ENCODE measurements at places on chromosomes 12 and 14.
A peak's percentile ranks its signal among the peaks of the same experiment; 100 is the strongest.

DNA sequence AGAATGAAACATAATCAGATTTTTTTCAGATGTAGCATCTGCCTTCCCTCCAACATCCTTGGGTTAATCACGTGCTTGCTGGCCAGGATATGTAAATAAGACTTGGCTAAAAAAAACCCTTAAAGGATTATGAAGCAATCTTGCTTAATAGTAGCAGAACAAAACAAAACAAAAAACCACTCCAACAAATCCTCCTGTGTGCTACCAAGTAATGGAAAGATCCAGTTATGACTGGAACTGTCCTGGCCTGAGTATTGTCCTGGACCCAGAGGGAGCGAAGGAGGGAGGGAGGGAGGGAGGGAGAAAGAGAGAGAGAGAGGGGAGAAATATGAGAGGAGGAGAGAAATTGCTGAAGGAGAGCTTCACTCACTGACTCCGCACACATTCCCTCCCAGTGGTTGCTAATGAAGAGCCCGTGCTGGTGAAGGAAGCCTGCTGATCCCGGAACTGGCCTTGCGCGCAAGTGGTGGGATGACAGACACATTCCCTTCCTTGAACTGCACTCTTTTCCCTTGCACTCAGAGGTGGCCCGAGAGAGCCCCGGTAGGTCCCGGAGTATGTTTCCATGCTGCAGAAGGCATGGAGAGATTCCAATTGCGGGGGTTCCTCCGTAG, 57.2 kb downstream of the HMGA2 start:
- DNase-seq: peak; percentile 16

DNA sequence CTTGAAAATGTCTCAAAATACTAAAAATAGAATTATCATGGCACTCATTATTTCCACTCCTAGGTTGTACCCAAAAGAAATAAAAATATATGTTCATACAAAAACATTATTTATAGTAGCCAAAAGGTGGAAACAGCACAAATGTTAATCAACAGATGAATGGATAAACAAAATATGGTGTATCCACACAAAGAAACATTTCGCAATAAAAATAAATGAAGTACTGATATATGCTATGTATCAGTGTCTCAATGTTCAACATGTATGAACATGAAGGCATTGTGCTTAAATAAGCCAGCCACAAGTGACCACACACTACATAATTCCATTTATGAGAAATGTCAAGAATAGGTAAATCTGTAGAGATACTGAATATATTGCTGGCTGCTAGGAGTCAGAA, 40.9 kb downstream of the FOXG1 start:
- no peak for DNase-seq

DNA sequence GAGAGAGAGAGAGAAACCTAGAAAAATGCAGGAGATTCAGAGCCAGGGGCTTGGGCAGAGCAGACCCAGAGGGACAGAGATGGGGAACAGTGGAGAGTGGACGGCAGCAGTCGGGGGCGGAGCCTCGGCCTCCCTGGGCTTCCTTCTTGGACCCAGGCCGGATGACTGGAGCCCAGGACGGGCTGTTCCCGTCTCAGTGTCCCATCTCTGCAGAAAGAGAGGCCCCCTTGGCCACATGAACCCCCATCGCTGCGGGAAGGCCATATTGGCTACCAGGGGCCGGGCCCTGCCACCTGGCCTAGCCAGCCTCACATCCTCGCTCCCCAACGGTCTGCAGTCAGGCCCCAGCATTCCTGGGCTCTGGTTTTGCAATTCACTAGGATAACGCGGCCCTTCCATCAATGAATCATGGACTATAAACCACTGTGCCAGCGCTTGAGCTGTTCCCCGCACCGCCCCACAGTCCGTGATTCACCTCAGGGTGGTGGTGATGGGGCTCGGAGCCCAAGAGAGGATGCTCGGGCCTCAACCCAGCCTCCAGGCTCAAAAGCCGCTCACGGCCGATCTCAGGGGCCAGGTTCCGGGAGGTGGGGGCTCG, 116.5 kb downstream of the RFLNA start:
- DNase-seq: no peak

DNA sequence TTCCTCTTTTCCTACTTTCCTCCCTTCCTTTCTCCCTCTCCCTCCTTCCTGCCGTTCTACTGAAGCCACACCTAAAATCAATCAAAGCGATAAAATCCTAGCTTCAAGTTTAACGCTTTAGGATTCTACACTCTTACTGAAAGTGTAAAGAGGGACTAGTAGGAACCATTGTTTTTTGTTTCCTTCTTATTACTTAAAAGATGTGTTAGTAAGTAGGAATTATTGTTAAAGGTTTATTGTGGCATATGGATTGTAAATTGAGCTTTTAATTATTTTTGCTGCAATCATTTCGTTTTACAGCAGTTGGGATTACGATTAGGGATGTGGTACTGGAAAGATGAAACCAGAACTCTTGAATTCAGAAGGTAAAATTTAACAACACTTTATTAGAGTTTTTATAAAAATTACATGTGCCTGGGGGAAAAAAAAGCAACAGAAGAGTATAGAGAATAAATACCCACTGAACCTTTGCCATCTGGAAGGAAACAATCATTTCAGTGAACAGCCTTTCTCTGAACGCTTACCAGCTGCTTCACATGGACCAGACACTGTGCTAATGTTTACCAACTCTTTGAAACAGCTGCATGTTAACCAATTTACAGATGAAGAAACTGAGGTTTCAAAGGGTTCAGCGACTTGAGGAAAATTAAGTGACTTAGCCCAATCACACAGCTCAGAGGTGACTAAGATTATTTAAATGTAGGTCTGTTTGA, 1.0 kb downstream of the PPP1R36 start:
- no peak for DNase-seq

- no peak for DNase-seq
Measured at GRCh38 chr12:1046727-1047126, 55.7 kb downstream of the ERC1 start.

GRCh38 chr12:93714382-93714781, 37.2 kb downstream of the CRADD start:
- DNase-seq: no peak

- DNase-seq: no peak
Measured at GRCh38 chr12:96438330-96438729, 38.1 kb upstream of the CDK17 start.

- DNase-seq: no peak
Measured at GRCh38 chr12:67391034-67391433, 121.9 kb downstream of the CAND1 start.

DNA sequence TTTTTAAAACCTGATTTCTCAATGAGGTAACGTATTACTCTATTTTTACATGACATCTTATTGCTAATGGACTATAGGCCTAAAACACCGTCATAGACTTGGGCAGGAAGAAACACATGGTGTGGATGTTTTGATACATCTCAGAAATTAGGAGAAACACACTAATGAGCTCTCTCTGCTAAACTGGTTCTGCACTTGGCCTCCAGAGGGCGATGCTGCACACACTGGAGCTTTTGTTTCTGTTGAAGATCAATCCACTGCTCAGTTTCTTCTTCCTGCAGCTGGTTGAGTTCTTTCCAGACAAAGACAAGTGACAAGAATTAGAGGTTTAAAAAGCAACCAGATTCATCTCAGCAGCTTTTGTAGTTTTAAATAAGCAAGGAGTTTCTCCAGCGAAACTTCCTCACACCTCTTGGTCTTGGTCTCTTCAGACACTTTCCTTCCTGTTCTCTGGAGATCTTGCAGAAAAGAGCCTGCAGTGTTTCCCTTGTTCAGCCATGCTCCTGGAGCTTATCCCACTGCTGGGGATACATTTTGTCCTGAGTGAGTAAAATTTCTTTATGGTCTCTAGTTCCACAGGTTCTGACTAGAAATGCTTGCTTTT, 178.5 kb upstream of the OR4E1 start:
- peak; percentile 57 for DNase-seq

DNA sequence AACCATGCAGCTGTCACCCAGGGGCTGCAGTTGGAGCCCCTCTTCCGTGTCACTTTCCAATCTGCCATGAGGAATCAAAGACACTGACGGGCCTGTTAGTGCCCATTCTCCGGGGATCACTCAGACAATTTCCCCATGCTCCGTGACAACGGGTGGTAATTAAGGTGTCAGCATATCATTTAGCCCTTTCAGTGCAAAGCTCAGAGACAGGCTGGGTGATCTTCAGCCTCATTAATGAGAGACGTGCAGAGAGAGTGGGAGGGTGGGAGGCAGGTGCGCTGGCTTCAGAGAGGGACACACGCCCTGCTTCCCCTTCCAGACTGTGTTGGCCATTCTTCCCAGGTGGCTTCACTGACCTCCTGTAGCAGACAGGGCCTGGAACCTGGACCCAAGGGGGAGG, 58.7 kb downstream of the MVK start:
- no peak for DNase-seq

- no peak for DNase-seq
Measured at GRCh38 chr12:69897744-69898143, 72.7 kb downstream of the MYRFL start.

DNA sequence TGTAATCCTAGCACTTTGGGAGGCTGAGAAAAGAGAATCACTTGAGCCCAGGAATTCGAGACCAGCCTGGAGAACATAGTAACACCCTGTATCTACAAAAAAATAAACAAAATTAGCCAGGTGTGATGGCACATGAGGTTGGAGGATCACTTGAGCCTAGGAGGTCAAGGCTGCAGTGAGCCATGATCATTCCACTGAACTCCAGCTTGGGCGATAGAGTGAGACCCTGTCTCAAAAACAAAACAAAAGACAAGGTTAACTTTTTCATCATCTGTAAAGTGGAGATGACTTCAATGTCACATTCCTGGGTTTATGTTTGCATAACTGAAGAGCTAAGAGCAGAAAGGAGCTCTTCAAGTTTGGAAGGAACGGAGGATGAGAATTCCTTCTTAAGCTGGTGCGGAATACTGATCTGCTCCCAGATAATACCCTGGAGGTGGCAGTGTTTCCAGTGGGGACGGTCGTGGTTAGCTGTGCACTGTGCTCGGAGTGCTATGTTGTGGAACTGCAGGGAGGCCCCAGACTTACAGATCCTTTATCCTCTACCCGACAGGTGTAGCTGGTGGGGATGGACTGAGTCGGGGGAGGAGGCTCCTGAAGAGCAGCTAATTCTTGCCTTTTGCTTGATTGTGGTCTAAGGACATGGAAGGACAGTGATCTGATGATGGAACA, 22.5 kb upstream of the BICD1 start:
- DNase-seq: no peak

DNA sequence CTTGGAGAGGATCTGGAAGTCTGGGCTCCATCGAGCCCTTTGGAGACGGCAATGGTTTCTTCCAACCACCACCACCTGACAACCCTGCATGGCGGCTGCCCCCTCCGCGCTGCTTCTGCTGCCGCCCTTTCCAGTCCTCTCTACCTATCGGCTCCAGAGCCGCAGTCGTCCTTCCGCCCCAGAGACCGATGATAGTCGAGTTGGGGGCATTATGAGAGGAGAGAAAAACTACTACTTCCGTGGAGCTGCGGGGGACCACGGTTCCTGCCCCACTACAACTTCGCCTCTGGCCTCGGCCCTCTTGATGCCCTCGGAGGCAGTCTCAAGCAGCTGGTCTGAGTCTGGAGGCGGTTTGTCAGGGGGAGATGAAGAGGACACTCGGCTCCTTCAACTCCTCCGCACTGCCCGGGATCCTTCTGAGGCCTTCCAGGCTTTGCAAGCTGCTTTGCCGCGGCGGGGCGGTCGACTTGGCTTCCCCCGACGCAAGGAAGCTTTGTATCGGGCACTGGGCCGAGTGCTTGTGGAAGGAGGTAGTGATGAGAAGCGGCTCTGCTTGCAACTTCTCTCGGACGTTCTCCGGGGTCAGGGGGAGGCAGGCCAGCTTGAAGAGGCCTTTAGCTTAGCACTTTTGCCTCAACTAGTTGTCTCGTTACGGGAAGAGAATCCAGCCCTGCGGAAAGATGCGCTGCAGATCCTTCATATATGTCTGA, 499 bp downstream of the TOGARAM1 start:
- peak; percentile 49 for DNase-seq

- DNase-seq: no peak
Measured at GRCh38 chr12:26341491-26341890, 146.1 kb downstream of the SSPN start.

DNA sequence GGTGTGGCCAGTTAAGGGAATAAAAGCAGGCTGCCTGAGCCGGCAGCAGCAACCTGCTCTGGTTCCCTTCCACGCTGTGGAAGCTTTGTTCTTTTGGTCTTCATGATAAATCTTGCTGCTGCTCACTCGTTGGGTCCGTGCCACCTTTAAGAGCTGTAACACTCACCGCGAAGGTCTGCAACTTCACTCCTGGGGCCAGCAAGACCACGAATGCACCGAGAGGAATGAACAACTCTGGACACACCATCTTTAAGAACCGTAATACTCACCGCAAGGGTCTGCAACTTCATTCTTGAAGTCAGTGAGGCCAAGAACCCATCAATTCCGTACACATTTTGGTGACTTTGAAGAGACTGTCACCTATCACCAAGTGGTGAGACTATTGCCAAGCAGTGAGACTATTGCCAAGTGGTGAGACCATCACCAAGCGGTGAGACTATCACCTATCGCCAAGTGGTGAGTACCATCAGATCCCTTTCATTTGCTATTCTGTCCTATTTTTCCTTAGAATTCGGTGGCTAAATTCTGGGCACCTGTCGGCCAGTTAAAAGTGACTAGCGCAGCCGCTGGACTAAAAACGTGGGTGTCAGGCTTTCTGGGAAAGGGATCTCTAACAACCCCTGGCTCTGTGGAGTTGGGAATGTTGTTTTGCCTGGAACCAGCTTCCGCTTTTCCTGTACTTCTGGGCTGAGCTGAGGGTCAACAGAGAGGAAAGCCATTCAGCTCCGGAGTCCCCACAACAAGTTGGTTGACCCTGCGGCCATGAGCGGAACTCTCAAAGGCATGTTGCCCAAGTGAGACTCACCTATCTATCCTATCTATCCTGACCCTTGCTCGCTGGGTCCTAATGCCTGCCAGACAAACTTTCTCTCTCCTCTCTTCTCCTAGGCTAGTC, at the start of gene DHRS2:
Gene DHRS2 (plus strand): TSS at position 48 of the 895 bp plus-strand sequence. CDS start 2,501 bp downstream, outside the sequence.
- DNase-seq: no peak

DNA sequence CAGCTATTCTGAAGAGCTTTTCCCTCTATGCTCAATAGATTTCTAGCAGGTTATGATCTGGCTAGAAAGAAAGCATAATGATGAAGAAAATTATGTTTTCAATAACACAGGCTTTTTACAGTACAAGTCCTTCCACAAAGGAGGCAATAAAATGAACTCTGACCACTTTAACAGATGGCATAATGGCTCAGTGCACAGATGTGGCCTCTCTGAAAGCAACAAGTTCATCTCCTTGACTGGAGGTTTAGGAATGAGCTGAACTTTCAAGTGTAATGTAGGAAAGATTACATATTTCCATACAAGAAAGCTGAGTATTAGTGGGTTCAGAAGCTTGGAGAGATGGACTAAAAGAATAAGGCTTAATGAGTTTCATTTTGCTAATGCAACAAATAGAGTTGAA, 147.4 kb downstream of the EFCAB11 start:
- DNase-seq: no peak
